CD4-positive, alpha-beta T cell treated with Interleukin-15 for 1 hour (primary cell): ENCODE measurements at places on chromosomes 7 and 10.

DNA sequence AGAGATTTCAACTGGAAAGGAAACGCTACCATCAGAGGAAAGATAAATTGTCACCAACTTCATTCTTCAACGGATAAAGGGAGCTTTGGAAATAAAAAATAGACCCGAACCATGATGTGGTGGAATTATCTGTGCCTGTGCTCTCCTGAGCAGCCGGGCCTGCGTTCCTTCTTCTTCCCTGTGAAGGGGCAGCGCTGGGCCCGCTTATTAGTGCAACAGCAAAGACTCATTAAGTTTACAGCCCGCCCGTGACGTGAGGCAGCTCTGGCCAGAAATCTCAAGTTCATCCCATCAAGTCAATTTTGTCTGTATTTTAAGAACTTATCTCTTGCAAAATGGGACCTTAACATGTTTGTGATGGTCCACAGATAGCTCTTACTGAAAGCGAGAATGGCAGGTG lies 193.7 kb downstream of the ADARB2 start:
- no peak for DNase-seq

DNA sequence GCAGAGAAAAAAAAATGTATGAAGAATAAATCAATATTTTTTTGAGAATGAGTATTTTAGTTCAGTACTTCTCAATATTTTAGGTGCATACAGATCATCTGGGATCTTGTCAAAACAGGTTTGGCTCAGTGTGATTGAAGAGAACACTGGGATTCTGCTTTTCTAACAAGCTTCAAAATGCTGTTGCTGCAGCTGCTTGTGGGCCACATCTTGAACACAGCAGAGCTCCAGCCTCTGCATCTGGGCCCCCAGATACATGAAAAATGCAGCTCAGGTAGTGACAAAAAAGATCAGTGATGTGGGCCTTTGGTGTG lies 1177.1 kb upstream of the C7orf33 start:
- no peak for DNase-seq

- DNase-seq = no peak
Observed at GRCh38 chr10:14611968-14612693, 162.6 kb downstream of the FAM107B start.

DNA sequence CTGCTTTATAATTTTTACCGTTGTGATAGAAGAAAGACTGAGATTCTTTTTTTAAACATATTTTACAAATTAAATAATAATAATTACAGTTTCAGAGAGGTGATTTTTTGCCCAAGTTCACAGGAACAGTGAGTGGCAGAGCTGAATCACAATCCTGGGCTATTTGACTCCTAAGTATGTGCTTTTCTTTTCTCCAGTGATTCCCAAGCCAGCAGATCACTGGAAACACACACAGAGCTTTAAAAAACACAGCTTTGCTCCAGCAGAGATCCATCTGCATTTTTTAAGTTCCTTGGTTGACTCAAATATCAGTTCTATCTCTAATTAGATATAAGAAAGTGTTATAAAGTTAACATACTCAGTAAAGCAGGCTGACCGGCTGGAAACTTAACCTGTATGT lies 69.0 kb downstream of the AHR start:
- DNase-seq = no peak

DNA sequence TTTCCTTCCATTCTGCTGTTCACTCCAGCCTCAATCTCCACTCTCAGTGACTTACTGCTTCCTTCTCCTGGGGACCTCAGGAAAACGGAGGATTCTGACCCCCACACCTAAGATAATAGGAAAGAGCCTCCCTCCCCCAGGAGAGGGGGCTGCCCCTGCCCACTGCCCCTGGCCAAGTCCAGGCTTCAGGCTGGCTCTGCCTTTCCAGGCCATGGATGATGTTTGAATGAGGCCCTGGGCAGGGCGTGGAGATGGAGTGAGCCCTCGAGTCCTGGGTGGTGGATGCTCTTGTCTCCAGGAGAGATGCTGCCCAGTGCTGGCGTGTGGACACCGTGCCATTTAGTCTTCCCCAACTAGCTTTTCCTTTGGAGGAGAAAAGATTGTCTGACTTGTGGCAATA lies 106.9 kb downstream of the INSYN2A start:
- no peak for DNase-seq

GRCh38 chr10:10193848-10194247 lies 823.8 kb upstream of the CELF2 start:
- no peak for DNase-seq

GRCh38 chr10:101529725-101530553 lies 58.1 kb downstream of the POLL start:
- no peak for DNase-seq

DNA sequence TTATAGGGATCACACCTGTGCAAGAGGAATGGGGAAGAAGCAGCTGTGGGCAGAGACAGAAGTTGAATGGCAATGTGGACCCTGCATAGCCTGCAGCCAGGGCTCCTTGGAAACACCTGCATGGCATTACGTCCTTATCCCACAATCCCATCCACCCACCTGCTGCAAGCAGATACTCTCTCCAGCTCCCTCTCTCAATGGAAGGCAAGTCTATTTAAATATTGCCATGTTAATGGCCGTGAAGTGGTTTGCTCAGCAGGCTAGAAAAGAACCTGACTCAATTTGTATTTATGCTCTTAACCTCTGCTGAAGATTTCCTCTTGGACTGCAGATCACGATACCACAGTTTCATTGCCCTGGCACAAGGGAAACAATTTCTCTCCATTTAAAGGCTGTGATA lies 417.0 kb downstream of the TYW1 start:
- DNase-seq = no peak

GRCh38 chr10:128061306-128062300 lies 64.6 kb downstream of the MKI67 start:
- no peak for DNase-seq

DNA sequence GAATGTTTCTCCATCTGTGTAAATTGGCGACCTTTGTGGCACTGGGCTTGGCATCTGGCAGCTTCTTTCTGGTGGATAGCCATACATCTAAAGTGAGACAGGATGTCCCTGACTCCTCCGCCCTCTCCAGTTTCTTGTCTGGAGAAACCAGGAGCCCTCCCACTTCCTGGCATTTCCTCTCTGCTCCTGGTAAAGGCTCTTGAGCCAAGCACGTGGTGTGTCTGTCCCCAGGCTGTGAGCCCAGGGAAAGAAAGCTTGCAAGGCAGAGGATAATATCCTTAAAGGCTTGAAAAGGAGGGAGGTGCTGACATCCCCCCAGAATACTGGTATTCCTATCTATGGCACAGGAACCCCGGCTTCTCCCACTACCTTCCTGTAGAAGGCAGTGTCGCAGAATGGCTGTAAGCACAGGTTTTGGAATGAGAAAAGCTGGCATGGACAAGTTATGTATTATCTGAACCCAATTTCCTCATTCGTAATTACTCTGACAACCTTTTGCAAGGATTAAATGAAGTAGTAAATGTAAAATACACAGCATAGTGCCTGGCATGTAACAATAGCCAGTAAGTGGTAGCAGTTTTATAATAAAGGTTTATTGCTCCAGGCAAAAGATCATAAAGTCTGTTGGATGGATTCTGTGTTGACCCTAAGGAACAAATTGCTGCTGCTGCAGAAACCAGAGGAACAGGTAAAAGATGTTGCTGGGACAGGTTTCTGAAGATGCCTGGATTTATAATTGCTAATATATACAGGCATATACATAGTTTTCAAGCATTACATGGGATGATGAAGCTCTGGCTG lies 11.8 kb upstream of the ACSL5 start:
- DNase-seq = no peak

GRCh38 chr7:38222481-38223096 lies 44.5 kb downstream of the STARD3NL start:
- no peak for DNase-seq

DNA sequence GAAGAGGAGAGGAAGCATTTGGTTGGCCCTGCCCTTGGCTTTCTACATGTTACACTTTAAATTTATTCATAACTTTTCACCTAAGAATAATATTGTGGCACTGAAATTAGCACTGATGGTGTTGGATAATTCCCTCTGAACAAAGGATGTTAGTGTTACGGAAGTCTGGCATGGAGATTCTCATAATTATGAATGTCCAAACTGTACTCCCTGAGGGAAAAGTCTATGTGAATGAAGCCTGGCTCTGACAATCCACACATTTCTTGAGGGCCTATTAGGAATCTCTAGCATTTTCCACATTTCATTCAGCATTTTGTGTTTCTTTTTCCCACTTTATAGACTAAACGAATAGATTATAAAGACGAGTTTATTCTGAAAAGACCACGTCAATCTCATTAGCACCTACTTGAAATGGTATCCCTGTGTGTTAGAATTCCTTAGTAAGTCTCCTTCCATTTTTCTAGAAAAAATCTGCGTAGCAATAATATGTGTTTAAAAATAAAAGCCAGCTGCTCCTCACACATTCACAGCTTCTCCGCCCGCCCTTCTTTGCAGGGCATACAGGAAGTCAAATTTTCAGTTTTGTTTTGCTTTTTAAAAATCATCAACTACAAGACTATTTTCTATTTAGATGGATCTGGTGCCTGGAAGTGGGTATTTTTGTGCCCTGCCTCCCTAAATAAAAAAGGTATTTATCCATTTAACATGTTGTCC lies 131.8 kb upstream of the PALS2 start:
- DNase-seq = no peak

DNA sequence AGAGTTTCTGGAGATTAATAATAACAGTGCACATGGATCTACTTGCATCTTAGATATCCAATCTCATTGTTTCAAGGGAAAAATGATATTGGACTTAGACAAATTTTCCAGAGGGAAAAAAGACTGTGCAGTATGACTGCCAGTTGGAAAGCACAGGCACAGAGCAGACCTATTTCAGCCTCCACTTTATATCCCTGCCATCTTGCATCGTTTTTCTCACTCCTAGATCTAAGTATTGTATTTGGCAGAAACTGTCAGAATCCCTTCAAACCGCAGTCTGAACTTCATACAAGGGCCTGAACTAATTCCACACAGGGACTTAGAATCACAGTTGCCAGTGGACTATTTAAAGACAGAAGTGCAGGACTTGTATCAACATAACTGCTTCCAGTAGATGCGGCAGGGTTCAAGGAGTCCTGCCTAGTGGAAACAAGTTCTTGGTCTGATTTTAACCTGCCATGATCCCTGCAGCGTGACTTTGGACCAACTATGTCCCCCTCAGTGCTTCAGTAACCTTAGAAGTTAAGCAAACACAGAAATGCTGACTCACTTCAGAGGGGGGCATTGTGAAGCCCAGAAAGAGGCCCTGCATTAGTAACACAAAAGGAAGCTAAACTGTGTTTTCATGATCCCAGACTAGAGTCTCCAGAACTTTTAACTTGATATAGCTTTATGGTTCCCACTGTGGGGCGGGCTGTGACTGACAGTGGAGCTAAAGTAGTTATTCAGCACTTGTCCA lies 95.7 kb upstream of the PALS2 start:
- no peak for DNase-seq
